ENCODE measurements at places on chromosomes 1 and 21.

GRCh38 chr1:244113532-244114320, 62.6 kb downstream of the ZBTB18 start:
- no peak for DNase-seq

DNA sequence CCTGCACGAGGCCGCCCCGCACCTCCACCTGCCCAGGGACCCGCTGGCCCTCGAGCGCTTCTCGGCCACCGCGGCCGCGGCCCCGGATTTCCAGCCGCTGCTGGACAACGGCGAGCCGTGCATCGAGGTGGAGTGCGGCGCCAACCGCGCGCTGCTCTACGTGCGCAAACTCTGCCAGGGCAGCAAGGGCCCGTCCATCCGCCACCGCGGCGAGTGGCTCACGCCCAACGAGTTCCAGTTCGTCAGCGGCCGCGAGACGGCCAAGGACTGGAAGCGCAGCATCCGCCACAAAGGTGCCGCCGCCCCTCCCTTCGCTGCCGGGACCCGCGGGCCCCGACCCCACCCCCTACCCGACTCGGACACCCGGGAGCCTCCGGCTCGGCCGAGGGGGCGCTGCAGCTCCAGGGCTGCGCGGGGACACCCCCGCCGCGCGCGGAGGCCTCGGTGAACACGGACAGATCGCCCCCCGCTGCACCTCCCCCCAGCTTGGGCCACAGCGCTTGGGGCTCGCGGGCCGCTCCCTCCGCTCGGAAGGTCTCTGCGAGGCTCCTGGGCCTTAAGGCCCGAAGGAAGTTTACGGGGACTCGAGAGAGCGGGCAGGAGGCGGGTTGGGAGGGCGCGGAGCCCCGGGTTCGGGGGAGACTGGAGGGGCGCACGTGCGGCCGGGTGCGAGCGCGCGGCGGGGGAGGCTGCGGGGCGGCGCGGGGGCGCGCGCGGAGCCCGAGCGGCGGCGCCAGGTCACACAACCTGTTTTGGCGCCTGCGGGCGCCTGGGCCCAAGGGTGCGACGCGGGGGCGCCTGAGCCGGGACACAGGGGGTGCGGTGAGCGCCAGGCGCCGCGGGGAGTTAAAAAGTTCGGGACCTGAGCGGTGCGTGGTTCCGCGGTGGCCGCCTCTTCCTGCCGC, 1.2 kb downstream of the SAMD11 start:
- DNase-seq: no peak

DNA sequence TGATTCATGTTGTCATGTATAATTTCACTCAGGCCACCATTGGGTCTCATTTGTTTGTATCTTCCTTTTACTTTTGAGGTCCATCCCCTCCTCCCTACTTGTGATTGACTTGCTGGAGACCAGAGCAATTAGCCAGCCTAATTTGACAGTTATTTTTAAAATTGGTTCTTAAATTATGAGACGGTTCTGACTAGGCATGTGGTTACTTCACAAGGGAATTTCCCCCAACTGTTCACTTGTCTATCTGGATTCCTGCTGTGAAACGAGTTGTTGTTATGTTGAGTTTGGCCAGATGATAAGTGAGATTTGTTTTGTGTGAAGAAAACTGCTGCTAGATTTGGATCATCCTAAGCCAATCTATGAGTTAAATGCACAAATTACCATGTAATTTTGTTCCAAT, 359.1 kb downstream of the BARHL2 start:
- DNase-seq: no peak

DNA sequence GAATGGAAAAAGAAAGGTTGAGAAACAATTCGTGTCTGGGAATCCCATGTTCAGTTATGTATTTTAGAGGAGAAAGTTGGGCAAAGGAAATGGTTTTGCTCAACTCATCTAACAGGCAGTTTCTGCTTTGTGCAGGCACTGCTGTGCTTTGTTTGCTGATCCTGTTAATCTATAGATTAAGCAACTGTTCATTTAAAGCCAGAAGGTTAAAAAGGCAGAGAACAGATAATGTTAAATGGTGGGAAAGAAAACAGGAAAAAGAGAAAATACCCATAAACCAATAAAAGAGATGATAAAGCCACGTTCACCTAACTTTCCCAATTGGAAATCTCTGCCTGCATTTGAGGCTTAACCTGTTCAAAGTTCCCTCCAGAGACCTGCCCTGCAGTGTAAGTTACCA, 70.0 kb downstream of the APP start:
- no peak for DNase-seq

GRCh38 chr21:25925064-25925800, 190.5 kb downstream of the GABPA start:
- DNase-seq: no peak

DNA sequence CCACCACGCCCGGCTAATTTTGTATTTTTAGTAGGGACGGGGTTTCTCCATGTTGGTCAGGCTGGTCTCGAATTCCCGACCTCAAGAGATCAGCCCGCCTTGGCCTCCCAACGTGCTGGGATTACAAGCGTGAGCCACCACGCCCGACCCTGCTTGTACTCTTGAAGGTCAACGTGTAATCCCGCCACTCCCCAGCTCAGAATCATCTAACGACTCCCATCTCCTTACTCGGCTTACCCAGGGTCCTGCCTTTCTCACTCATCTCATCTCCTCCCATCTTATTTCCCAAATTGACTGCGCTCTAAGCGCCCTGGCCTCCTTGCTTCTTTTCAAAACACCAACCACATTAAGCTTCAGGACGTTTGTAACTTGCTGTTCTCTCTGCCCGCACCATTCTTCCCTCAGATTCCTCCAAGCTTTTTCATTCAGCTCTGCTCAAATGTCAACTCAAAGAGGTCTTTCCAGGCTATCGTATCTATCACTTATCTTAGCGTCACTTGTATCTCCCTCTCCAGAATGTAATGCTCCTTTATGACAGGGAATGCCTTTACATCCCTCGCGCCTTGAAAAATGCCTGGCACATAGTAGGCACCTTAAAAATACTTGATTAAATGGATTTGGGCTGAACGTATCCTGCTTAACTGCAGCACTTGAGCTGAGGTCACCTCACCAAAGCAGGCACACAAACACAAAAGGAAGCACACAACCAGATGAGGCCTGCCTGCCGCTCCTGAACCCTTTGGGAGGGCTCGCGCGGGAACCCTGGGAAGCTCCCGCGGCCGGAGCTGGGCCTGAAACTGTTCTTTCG, 1.4 kb upstream of the USP1 start:
- no peak for DNase-seq

DNA sequence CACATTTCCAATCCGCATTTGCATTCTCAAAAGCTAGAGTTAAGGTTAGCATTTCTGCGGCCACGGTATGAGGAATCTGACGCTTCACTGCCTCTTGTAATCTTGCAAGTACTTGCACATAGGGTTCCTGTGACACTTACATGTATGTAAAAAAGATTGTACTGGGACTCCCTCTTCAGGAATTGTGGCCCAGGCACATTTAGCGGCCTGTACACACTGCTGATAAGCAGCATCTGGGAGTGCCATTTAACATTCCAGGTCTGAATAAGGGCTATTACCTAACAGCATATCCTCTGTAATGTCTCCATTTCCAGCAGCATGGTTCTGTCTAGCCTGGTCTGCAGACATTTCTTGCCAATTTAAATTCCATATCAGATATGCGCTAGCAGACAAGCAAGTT, 75.7 kb downstream of the AXDND1 start:
- DNase-seq: no peak

- DNase-seq: no peak
These were observed 178.1 kb upstream of the RUNX1 start for GRCh38 chr21:35226968-35227744.

- no peak for DNase-seq
These were observed 4.6 kb downstream of the CTPS1 start for GRCh38 chr1:40984066-40984465.

DNA sequence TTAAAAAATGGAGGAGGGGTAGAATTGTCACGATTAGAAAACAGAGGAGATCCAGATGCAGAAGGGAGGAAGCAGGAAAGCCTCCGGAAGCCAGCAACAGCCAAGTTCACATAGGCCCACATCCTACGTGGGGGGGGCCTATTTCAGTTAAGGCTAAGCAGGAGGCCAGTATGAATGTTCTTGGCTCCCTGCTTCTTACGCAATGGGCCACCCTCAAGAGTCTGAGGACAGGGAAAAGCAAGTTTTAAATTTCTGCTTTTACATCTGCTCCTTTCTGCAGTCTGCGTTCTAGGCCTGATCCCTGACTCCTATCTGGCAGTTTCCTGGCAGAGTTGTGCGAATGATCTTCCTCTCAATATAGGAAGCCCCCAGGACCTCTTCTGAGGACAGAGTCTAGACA, 30.6 kb downstream of the RABIF start:
- DNase-seq: no peak

- DNase-seq: no peak
These were observed 27.5 kb upstream of the COL9A2 start for GRCh38 chr1:40344597-40344996.

Measured in stimulated activated CD4-positive, alpha-beta T cell treated with anti-CD3 and anti-CD28 coated beads, Interleukin-1b, Interleukin-23, amount 100 ng/mL, for 24 hours (primary cell).